ENCODE measurements at places on chromosomes 13 and 19.

DNA sequence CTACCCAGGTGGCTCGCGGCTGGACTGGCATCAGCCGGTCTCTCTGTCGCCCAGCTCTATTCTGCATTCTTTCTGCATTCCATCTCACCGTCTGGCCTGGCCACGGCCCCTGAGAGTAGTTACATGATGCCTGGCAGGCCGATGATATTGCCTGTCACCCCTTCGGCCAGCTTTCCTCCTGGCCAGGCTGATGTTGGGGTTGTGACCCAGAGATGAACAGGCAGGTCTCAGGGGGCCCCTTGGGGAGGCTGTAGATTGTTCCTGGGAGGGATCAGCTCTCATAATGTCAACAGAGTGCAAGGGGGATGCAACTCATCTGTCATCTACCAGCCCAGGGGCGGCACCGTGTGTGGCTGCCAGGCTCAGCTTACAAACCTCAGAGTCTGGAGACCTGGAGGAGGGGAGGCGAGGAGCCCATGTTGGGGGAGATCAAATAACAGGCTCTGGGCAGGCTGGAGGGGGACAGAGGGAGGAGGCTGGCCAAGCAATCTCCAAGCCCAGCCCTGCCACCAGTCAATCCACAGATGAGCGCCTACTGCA lies 13.6 kb upstream of the FBXO17 start:
- DNase-seq = no peak

DNA sequence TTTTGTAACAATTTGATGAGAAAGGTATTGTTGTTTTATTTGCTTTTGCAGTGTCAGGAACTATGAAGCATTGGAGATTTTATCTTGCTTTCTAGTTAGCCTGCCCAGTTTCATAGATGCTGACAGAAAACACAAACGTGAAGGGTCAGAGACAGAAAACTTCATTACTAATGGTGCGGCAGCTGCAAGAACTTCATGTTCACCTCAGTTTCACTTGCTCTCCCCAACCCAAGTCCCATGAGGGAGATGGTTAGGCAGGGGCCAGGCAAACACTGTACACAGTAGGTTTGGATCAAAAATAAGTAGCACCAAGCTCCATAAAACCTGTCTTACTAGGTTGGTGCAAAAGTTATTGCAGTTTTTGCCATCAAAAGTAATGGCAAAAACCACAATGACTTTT lies 550.2 kb upstream of the MIR17HG start:
- DNase-seq = no peak

GRCh38 chr13:32354040-32354439 lies 38.7 kb downstream of the BRCA2 start:
- DNase-seq = no peak

DNA sequence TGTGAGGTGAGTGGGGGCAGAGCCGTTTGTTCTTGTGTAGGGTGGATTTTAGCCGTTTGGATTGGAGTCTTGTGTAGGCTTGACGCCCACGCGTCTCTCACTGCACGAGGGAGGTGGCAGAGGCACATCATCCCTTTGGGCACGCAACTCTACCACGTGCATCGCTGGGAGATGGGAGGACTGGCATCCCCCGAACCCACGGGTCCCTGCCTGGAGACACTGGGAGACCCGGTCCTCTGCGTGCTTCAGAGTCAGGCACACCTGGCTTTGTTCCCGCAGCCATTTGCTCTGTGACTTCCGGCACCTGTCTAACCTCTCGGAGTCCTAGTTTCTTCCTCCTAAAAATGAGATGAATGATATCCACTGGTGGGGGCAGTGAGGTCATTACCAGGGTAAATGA lies 6.4 kb downstream of the ARHGEF7 start:
- DNase-seq = no peak

DNA sequence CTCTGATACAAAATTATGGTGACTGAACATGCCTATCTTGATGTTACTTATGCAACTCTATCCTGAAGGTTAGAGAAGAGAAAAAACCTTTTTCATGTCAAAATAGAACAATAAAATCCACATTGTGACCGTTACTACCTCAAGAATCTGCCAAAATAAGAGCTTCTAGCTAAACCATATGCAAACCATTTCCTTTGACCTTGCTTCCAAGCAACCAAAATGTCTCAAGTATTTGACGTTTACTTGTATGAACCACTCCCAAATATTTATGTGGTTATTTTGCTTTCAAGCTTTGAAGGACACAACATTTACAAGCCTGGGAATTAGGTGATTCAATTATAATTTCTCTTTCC lies 13.9 kb downstream of the FOXO1 start:
- DNase-seq = no peak

- DNase-seq = no peak
Measured at GRCh38 chr13:28545583-28546333, 50.8 kb upstream of the FLT1 start.

GRCh38 chr13:30708541-30708940 lies 26.8 kb upstream of the ALOX5AP start:
- no peak for DNase-seq

DNA sequence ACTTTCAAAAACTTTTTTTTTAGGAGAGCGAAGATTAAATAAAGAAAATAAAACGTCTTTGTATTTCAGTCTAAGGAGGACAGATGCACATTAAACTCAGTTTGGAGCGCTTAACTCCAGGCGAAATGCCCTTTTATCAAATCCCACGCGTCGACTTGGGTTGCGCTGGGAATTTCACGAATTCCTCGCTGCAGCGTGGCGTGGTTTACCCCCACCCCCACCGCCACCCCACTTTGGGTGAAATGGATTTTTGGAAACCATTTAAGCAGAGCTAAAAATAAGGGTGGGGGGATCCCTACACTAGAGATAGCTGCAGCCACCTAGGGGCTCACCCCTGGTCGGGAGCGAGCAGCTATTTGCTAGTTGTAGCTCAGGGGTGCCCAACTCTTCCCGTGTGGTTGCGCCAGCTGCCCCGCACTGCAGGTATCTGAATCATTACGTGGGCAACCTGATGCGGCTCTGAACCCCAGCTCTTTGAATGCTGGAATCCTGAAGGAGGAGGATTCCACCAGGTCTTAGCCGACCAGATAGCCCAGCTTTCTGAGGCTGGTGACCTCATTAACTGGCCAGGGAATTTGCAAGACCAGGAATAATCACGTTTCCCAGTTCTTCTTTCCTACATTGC lies 6.5 kb upstream of the TSHZ3 start:
- DNase-seq = no peak

DNA sequence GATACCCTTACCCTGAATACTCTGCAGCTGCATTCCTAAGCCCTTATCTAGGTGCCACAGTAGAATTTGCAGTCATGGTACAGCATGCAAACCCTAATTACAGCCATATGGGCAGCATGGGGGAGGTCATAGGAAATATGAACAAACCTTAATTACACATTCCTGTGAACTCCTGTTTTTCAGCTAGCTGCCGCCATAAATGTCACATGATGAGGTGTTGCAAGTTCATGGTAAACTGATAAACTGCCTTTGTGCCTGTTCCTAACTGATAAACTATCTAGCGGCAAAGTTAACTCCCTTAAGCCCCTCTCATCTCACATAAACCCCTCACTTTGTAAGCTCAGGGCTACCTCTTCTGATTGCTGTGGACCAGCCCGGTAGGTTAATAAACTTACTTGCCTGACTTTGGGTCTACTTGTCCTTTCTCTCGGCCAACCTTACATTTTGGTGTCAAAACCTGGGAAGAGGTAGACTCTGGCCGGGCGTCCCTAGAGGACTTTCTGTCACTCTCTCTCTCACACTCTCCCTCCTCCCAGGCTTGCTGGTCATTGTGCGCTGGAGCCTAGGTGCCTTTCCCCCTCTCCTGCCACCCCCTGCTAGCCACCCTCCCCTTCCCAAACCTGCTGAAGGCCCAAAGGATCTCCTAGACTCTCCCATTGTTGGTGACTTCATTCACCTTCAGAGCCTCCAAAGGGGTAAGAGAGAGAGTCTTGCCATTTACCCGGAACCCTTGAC lies 43.3 kb downstream of the ZNF93 start:
- DNase-seq = no peak

DNA sequence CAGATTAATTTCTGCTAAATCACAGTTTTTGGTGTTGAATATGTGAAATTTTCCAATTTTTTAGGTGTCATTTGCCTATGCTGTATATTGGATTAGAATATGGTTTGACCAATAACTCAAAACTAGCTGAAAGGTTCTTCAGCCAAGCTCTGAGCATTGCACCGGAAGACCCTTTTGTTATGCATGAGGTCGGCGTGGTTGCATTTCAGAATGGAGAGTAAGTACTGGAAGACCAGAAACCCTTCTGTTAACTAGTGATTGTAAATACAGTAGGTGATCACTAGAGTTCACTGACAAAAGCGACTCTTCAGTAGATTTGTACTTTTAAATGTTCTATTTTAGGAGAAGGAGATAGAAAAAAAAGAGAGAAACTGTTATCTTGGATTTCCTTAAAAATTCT lies 22.3 kb downstream of the CDC16 start:
- no peak for DNase-seq

GRCh38 chr13:44271031-44271455 lies 102.6 kb upstream of the SERP2 start:
- DNase-seq = no peak

GRCh38 chr13:100633461-100633860 lies 41.1 kb downstream of the TMTC4 start:
- no peak for DNase-seq
